ENCODE measurements at places on chromosomes 1 and 21.

DNA sequence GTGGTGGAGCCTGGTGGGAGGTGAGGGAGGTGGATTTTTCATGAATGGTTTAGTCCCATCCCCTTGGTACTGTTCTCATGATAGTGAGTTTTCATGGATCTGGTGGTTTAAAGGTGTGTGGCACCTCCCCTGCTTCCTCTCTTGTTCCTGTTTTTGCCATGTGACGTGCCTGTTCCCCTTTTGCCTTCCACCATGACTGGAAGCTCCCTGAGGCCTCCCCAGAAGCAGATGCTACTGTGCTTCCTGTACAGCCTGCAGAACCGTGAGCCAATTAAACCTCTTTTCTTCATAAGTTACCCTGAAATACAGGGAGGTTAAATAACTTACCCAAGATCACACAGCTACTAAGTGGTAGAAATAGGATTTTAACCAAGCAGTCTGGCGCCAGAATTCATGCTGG, 4.3 kb upstream of the HEYL start:
- DNase-seq, result no peak

GRCh38 chr1:77571642-77572041, 110.8 kb downstream of the ZZZ3 start:
- no peak for DNase-seq

DNA sequence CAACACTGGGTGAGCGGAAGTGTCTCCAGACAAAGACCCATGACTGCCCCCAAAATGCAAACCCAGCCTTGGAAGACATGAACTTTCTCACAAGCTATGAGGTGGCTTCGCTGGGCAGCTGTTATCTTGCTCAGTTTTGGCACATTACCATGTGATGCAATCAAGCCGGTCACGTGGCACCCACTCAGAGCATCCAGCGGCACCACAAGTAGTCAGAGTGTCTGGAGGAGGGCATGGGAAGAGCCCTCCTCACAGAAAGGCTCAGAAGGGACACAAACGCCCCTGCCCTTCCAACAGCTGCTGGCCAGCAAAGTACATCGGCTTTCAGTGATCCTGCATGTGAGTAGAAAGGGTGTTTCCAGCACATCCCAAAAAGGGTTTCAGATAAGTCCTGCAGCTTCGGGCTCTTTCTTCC, 145.5 kb upstream of the IRF2BP2 start:
- peak; percentile 65 for DNase-seq

- no peak for DNase-seq
Observed at GRCh38 chr1:5953386-5953785, 38.8 kb downstream of the NPHP4 start.

DNA sequence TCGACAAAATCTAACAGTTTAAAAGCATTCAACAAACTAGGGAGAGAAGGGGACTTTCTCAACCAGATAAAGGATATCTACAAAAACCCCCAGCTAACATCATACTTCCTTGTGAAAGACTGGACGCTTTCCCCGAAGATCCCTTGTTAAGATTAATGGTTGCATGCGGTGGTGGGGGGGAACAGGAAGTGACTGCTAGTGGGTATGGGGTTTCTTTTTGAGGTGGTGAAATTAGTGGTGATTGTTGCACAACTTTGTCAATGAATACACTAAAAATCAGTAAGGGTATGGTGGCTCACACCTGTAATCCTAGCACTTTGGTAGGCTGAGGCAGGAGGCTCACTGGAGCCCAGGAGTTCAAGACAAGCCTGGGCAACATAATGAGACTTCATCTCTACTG, 26.9 kb upstream of the EYA3 start:
- no peak for DNase-seq

- peak; percentile 97 for DNase-seq
Observed at GRCh38 chr1:224168859-224169380, 14.1 kb upstream of the DEGS1 start.

DNA sequence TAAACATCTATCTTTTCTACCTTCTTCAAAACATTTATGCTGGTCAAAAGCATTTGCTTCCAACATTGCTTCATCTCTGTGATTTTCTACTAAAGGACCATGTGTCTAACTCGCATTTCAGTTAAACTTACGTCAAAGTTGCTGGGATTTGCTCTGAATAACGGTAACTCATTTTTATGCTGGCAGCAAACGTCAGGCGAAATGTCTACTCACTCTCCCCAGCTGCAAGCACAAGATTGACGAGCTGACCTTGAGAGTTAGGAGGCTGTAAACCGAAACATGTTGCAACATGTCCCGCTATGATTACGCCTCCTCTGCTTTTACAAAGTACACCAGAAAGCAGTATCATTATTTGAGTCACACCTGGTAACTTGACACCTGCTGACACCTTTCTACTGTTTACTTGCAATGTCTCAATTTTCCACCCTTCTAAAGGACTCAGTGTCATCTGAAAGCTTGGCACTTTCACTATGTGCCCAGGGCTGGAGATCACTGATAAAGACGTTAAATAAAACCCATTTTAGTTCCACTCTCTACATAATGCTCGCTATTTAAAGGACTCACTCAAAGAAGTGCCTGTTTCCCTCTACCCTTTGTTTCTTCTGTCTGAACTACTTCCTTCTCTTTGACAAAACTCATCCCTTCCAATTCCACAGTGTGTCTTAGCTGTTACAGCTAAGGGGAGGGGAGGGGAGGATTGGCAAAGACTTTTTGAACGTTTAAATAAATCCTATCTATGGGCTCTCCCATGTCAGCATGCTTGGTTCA, 111.9 kb downstream of the PTPN14 start:
- peak; percentile 39 for DNase-seq

DNA sequence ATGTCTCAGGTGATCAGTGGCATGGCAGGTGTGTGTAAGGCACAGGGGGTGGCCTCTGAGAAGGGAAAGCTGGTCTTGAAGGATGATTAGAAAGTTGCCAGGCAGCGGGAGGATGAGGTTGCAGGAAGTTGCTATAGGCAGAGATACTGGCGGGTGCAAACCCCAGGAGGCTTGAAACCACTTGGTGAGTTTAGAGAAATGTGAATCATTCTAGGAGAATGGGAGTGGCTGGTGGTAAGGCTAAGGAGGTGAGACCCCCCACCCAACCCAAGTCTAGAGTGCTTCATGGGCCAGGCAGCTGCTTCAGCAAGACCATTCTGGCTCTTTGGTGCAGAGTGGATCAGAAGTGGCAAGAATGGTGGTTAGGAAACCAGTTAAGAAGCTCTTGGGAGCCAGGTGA, 9.0 kb downstream of the SH2D2A start:
- no peak for DNase-seq

GRCh38 chr21:32768530-32768929, 3.0 kb downstream of the PAXBP1 start:
- DNase-seq, result no peak
